ENCODE measurements at places on chromosomes 3 and 15.

DNA sequence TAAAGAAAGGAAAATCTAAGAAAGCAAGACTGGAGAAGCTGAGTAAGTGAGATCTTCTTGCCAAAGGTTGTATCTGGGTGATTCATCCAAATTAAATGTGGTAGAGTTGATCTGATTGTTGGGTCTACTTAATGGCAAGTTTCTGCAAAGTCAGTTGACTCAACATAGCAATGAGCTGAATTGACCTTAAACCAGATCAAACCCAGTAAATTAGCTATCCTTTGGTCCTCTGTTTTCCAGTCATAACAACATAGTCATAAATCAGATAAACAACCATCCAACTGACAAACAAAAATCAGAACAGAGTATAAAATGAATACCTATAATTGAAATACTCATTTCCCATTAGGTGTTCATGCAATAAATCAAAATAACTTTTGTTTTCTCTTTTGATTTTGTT, 142.6 kb upstream of the CFAP20DC start:
- no peak for DNase-seq

DNA sequence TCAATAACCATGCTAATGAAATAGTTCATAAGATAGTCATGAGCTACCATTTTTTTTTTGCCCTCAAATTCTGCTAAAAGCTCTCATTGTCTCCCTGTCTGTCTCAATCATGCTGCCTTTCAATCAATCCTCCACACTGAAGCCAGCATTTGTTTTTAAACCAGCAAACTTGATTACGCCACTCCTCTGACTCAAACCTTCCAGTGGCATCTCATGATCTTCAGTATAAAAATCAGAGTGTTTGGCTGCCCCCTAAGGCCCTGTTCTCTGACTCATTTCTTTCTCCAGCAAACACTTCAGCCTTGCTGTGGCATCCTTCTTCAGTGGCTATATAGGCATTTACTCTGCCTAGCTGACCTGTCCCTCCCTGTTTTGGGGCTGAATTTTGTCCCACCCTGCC, 36.0 kb upstream of the EOMES start:
- DNase-seq = no peak

- DNase-seq = no peak
Observed at GRCh38 chr3:185134509-185134908, 18.4 kb downstream of the C3orf70 start.

GRCh38 chr3:143128227-143128955, 8.8 kb downstream of the CHST2 start:
- no peak for DNase-seq

- DNase-seq = no peak
Observed at GRCh38 chr15:68436680-68437079, 4.7 kb upstream of the ITGA11 start.

DNA sequence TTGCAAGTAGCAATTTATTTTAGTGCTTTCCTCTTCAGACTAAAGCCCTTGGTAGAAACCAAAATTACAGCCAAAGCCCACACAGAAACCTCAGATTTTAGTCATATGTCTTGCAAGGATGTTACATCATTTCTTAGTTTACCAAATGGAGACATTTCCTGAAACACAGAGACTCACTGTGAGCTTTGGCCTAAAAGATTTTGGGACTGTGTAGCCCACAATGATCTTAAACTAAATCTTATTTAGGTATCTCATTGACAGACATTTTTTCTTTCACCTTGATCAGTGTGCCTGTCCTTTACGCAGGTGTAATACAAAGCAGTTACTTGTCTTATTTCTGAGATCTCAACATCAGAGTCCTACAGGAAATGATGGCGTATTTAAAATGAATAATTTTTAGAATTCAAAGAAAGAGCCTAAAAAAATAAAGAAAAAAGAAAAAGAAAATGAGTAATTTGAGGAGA, 27.8 kb upstream of the AP4E1 start:
- no peak for DNase-seq

- DNase-seq = peak; percentile 46
Observed at GRCh38 chr3:32374788-32375595, 16.7 kb upstream of the CMTM7 start.

DNA sequence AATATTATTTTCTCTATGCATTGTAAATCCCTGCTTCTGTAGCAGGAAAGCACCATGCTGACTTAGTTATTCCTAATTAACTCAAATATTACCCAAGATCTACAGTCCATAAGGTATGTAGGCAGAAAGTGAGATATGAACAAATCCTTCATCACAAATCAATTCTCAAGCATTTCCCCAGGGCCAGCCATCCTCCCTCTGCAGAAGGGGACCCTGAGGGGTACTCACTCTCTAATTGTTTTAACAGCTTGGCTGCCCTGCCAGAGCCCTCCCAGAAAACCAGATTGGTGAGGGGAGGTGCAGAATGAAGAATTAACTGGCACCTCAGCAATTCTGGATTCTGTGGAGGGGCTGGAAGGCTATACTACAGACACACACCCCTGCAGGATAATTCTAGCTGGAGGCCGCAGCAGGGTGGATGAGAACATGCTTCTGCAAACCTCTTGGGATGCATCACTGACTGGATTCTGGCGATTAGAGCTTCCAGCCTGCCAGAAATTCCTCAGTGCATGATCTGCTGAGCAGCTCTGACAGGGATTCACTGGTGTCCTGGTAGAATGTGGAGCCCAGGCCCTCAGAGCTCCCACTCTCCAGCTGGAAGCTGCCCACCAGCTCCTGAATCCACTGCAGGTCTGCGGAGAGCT, 88.6 kb upstream of the HERC1 start:
- DNase-seq = no peak

DNA sequence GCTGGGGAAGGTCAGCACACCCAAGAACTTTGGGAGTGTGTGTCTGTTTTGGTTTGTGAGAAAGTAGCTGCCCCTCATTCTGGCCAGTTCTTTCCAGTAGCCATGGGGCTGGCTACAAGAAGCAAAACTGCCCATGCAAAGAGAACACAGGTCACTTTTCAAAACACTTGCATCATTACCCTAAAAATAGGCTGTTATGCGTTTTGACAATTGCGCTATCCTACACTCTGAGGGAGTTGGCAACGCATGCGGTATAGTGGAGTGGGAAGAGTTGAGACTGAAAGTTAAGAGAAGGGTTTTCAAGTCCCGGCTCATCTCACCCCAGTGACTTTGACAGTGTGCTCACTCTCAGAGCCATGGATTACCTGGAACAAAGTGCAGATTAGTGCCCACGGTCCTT, 41.8 kb upstream of the MYZAP start:
- no peak for DNase-seq

DNA sequence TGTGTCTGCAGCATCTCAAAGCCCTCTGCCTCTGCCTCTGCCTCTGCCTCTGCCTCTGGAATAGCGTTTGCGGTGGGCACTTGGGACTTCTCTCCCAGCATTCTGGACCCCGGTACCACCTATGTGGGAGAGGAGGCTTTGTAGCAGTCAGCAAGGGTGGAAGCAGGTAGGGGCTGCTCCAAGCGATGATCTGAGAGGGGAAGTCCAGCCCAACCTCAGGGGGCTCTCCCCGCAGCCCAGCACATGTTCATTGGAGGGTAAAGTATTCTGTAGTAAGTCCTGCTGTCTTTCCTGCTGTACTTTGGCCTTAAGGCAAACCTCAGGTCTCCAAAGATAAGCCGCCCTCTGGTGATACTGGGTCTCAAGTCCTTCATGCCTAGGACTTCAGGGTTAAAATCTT, 68.6 kb downstream of the FAM174B start:
- DNase-seq = no peak

GRCh38 chr15:81087066-81087465, 47.0 kb upstream of the CFAP161 start:
- no peak for DNase-seq

- no peak for DNase-seq
Observed at GRCh38 chr3:12440927-12441714, 43.2 kb upstream of the TSEN2 start.

- peak; percentile 81 for DNase-seq
Observed at GRCh38 chr15:56496635-56497034, 31.7 kb upstream of the MNS1 start.
